GM12878 (cell line): ENCODE measurements at places on chromosomes 4 and X. TPM values are rescaled to one million over a fixed set of nuclear protein-coding genes. Genes with fewer than 3 reads are reported as not detected.

- H3K4me3 ChIP-seq: no peak overlapping the region
- no peaks in the 10 kb centered on the region for H3K4me1 ChIP-seq
- no peak for DNase-seq
These were observed 17.9 kb upstream of the NSG1 start for GRCh38 chr4:4368809-4369580.

DNA sequence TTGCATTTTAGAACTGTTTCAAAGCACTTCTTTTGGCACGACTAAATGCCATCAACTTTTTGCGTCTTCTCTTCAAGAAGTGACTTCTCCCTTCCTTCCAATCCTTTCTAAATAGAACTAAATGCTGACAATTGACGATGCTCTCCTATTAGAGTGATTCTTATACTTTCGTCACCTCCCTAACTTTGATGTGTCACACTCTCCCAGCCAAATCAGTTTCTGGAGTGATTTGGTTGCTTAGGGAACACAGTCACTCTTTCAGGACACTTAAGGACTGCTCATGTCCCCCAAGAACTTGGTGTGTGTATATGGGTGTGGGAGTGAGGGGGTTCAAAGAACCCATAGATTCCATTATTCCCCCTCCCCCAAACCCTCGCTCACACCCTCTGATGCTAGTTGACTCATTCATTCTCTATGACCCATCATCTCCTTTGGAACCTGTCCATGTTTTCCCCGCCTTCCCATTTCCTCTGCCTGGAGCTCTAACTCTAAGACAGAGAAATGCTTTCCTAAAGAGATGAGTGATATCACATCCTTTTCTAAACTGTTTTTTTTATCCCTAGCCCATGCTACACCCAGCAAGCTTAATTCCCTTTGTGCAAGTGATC lies 26.8 kb upstream of the AREG start:
- H3K4me3 ChIP-seq: no peak overlapping the region
- no peaks in the 10 kb centered on the region for H3K36me3 ChIP-seq
- no peaks in the 10 kb centered on the region for H3K27me3 ChIP-seq
- no peaks in the 10 kb centered on the region for H3K4me1 ChIP-seq
- DNase-seq: no peak

DNA sequence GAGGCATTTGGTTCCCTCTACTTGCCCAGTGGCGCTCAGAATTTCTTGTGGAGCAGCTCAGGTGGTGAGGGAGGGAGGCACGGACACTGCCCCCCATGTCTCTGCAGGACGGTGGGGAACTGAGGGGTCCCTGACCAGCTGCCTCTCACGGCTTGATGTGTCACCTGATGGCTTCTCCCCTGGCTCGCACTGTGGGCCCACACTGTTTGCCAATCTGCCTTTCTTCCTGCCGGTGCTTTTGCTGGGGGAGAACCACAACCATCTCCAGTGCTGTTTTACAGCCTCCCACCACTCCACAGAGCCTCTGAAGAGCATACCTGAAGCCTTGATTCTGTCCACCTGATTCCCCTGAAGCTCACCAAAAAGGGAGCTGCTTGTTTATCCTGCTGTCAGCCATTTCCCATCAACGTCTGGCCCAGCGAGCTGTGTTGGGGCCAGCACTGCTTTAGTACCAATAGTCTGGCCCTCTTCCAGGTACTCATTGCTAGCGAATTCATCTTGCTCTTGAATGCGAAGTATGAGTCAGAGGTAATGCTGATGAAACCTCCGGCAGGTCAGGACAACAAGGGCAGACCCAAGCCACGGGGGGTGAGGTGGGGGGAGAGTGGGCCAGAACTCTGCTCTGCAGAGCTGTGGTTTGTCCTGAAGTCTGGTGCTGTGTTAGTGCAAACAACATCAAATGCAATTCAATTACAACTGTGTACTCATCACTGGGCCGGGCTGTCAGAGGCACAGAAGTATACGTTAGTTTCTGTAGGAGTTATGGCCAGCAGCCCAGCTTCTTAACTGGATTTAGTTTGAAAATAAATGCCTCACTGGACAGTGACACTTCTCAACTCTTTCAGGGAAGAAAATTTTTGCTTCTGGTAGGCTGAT lies 208.3 kb upstream of the JADE1 start:
- H3K36me3 ChIP-seq: no peaks in the 10 kb centered on the region
- no peaks in the 10 kb centered on the region for H3K4me1 ChIP-seq
- H3K4me3 ChIP-seq: no peak overlapping the region
- H3K27ac ChIP-seq: no peak overlapping the region
- no peak for DNase-seq
- no peaks in the 10 kb centered on the region for H3K27me3 ChIP-seq

DNA sequence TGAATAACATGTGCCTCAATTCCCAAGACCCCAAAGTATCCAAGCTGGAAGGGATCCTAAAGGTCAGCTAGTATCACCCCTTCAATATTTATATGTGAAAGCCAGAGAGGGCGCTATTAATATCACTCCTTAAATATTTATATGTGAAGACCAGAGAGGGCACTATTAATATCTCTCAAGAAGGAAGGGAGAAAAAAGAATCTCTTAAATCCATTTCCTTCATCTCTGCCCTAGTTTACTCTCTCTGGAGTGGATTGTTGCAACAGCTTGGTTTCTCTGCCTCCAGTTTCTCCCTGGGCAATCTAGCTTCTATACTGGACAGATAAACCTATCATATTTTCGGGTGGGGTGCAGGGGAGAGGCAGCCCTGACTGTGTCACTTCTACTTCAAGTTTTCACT lies 31.6 kb upstream of the MSN start:
- H3K4me3 ChIP-seq: no peak overlapping the region
- DNase-seq: no peak
- H3K27me3 ChIP-seq: no peaks in the 10 kb centered on the region
- no peaks in the 10 kb centered on the region for H3K36me3 ChIP-seq

GRCh38 chrX:138890491-138890890 lies 179.0 kb upstream of the FGF13 start:
- no peaks in the 10 kb centered on the region for H3K4me1 ChIP-seq
- H3K36me3 ChIP-seq: no peaks in the 10 kb centered on the region
- no peak overlapping the region for H3K4me3 ChIP-seq
- DNase-seq: no peak

GRCh38 chr4:1519787-1520661 lies 113.8 kb upstream of the NKX1-1 start:
- DNase-seq: no peak
- no peaks in the 10 kb centered on the region for H3K36me3 ChIP-seq

- H3K27ac ChIP-seq: no peak overlapping the region
- no peak for DNase-seq
- no peaks in the 10 kb centered on the region for H3K36me3 ChIP-seq
- no peak overlapping the region for H3K4me3 ChIP-seq
These were observed 4.0 kb upstream of the DHRSX start for GRCh38 chrX:2504706-2505332.

DNA sequence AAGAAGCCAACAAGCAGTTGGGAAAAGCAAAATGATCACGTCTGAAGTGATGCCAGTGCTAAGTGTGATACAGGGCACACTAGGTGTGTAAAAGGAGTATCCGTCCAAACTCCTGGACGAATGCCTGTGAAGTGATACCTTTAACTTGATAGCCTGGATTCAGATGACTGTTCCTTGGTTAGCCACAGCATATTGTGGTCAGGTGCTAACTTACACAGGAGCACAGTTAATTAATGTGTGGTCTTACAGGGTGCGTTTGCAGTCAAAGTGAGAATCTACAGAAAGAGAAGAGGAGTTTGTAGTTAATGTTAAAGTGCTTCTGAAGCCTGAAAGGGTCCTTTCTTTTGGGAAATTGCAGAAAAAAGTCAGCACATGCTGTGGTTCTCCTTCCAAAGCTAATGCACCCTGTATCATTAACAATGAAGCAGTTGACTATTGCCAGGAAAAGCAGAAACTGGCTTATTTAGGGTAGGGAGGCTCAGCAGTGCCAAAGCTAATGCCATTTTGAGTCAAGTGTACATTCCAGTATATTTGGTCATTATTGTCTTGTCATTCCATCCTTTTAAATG lies 61.1 kb downstream of the DCLK2 start:
- DNase-seq: no peak
- H3K4me3 ChIP-seq: no peak overlapping the region
- H3K27me3 ChIP-seq: no peaks in the 10 kb centered on the region
- no peak overlapping the region for H3K27ac ChIP-seq
- no peaks in the 10 kb centered on the region for H3K36me3 ChIP-seq

ZCCHC18 gene
- total RNA-seq: 1.7 and 2.6 TPM in 2 replicates

RBM10 gene
- 55.5 and 57.6 TPM in 2 replicates for total RNA-seq

PAGE1 gene
- total RNA-seq: not detected in 2 replicates

PPARGC1A gene
- total RNA-seq: 0.05 TPM in 1 of 2 replicates, not detected in the other

DRP2 gene
- 0.18 and 0.24 TPM in 2 replicates for total RNA-seq
